ENCODE measurements at places on chromosomes 6 and 20. TPM values are rescaled to one million over a fixed set of nuclear protein-coding genes. Genes with fewer than 3 reads are reported as not detected.

The OR2B6 gene
- total RNA-seq = 0.35 TPM

The E2F1 gene
- total RNA-seq = 64.5 TPM

The EMILIN3 gene
- not detected for total RNA-seq

The PXT1 gene
- 0.25 TPM for total RNA-seq

The DEFB132 gene
- total RNA-seq = not detected

The ZNF391 gene
- 3.9 TPM for total RNA-seq

The PDE10A gene
- not detected for total RNA-seq

The PGBD1 gene
- total RNA-seq = 4.7 TPM

The MEP1A gene
- total RNA-seq = not detected

DNA sequence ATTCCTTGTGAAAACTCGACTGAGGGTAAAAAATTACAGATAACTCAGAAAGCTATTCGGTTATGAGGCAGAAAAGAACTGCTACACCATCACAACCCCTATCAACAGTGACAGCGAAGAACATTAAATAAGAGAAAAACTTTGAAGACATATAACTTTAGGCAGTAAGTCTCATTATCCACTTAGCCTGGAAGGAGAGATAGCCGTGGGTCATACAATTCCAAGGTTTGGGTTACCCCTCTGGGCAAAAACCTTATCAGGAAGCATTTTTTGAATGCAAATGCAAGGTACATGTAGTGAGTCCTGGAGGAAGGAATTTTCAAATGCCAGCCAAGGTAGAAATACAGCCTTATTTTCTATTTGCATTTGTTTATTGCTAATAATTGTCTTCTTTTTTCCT, 129.8 kb downstream of the FLRT3 start:
- H3K4me1 ChIP-seq = no peaks in the 10 kb centered on the region
- no peak overlapping the region for H3K27ac ChIP-seq
- H3K4me3 ChIP-seq = no peak overlapping the region
- no peaks in the 10 kb centered on the region for H3K36me3 ChIP-seq
- no peaks in the 10 kb centered on the region for H3K27me3 ChIP-seq
- no peak for DNase-seq

DNA sequence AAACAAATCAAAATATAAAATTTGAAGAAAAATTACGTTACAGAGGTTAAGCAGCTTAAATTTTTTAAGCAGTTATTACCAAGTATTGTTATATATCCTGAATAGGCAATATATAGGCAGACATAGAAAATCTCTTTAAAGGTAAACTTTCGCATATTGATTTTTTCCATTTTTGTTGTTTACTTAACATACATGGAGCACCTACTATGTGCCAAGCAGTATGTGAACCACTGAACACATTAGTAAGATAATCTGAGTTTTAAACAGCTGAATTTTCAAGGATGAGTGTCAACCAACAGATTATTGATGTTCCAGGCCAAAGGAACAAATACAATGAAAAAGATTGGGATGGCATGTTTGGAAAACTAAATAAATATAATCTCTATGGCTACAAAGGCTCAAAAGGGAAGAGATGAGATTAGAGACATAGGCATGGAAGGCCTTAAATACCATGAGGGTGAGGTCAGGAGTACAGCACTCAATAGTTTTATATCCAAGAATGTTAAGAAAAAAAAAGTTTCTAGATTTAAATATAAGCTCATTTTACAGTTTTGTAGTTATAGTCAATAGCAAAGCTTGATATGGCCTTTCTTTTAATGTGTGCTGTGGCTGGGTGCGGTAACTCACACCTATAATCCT, 277.5 kb downstream of the PTPRK start:
- no peak overlapping the region for H3K27ac ChIP-seq
- no peaks in the 10 kb centered on the region for H3K36me3 ChIP-seq

GRCh38 chr20:31551163-31552081, 37.2 kb downstream of the HM13 start:
- no peaks in the 10 kb centered on the region for H3K27me3 ChIP-seq
- DNase-seq = no peak
- H3K36me3 ChIP-seq = peaks cover 7% of the 10 kb centered on the region

GRCh38 chr6:128259730-128260685, 260.4 kb downstream of the PTPRK start:
- H3K4me3 ChIP-seq = peak overlapping the region; percentile 23
- DNase-seq = no peak
- H3K27me3 ChIP-seq = no peaks in the 10 kb centered on the region
- peaks cover 29% of the 10 kb centered on the region for H3K4me1 ChIP-seq

GRCh38 chr6:110882274-110882619, 7.7 kb downstream of the AMD1 start:
- no peaks in the 10 kb centered on the region for H3K27me3 ChIP-seq
- peaks cover 2% of the 10 kb centered on the region for H3K36me3 ChIP-seq
- peak overlapping the region; percentile 95 for H3K27ac ChIP-seq
- H3K4me1 ChIP-seq = peaks cover 97% of the 10 kb centered on the region
- no peak for DNase-seq
- H3K4me3 ChIP-seq = peak overlapping the region; percentile 83

- no peaks in the 10 kb centered on the region for H3K27me3 ChIP-seq
- H3K4me3 ChIP-seq = no peak overlapping the region
- DNase-seq = no peak
- no peak overlapping the region for H3K27ac ChIP-seq
Observed at GRCh38 chr20:38108986-38109541, 56.0 kb downstream of the TGM2 start.

- no peak overlapping the region for H3K27ac ChIP-seq
- peaks cover 20% of the 10 kb centered on the region for H3K4me1 ChIP-seq
- peaks cover 1% of the 10 kb centered on the region for H3K36me3 ChIP-seq
- H3K4me3 ChIP-seq = no peak overlapping the region
- no peaks in the 10 kb centered on the region for H3K27me3 ChIP-seq
- no peak for DNase-seq
Observed at GRCh38 chr6:47521961-47522360, 44.4 kb downstream of the CD2AP start.

GRCh38 chr20:58219342-58219700, 9.1 kb downstream of the ANKRD60 start:
- peaks cover 75% of the 10 kb centered on the region for H3K27me3 ChIP-seq
- DNase-seq = no peak
- H3K4me1 ChIP-seq = peaks cover 17% of the 10 kb centered on the region
- H3K4me3 ChIP-seq = no peak overlapping the region
- peaks cover 7% of the 10 kb centered on the region for H3K36me3 ChIP-seq

GRCh38 chr6:105459049-105459448, 56.2 kb upstream of the PREP start:
- peak overlapping the region; percentile 87 for H3K27ac ChIP-seq
- DNase-seq = peak; percentile 28

DNA sequence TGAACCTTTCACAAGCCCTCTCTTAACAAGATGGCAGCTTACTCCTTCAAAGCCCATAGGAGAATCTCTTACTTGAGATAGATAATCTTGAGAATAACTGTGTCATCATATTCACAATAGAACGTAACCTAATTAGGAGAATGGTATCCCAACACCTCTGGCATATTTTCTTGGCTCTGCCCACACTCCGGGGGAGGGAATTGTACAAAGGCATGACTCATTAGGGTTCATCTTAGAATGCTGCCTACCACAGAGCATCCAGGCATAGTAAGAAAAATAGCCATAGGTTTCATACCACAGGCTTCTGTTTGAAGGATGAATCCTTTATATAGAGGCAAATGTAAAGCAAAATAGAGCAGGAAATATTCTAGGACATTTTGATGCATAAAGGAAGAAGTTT, 1100.6 kb upstream of the CITED2 start:
- no peak overlapping the region for H3K4me3 ChIP-seq
- no peaks in the 10 kb centered on the region for H3K27me3 ChIP-seq
- no peaks in the 10 kb centered on the region for H3K36me3 ChIP-seq
- no peak overlapping the region for H3K27ac ChIP-seq
- no peaks in the 10 kb centered on the region for H3K4me1 ChIP-seq
- DNase-seq = no peak

DNA sequence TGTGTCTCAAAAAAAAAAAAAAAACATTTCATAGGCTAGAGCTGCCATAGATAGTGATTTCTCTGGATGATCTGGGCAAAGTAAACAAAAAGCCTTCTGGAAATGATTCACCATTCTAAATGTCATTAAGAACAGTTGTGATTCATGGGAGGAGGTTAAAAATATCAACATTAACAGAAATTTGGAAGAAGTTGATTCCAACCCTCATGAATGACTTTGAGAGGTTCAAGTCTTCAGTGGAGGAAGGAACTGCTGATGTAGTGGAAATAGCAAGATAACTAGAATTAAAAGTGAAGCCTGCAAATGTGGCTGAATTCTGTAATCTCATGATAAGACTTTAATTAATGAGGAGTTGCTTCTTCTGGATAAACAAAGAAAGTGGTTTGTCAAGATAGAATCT, 26.8 kb upstream of the MMP24 start:
- no peak overlapping the region for H3K27ac ChIP-seq
- H3K4me1 ChIP-seq = no peaks in the 10 kb centered on the region
- H3K4me3 ChIP-seq = no peak overlapping the region
- no peaks in the 10 kb centered on the region for H3K27me3 ChIP-seq

- peaks cover 46% of the 10 kb centered on the region for H3K4me1 ChIP-seq
- peak overlapping the region; percentile 98 for H3K4me3 ChIP-seq
- H3K27me3 ChIP-seq = no peaks in the 10 kb centered on the region
Observed at GRCh38 chr6:36444470-36444869, 1.7 kb downstream of the KCTD20 start.

DNA sequence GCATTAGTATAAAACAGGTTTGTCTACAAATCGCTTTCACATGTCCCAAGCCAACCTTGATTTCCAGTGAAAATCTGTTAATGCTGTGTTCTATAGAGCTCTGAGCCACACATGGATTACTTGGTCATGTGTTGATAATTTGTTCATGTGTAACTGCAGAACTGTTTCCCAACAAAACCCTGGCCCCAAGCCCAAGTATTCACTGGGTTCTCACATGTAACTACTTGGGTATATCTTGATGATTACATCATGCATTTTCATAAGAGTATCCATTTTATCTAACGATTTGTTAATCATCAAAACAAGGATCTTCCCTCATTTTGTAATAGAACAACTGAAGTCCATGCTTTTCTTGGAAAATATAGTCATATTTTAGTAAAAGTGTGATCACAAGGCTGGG, 657.6 kb downstream of the PRKN start:
- H3K27me3 ChIP-seq = no peaks in the 10 kb centered on the region
- no peaks in the 10 kb centered on the region for H3K4me1 ChIP-seq
- DNase-seq = no peak
- H3K27ac ChIP-seq = no peak overlapping the region
- H3K4me3 ChIP-seq = no peak overlapping the region

DNA sequence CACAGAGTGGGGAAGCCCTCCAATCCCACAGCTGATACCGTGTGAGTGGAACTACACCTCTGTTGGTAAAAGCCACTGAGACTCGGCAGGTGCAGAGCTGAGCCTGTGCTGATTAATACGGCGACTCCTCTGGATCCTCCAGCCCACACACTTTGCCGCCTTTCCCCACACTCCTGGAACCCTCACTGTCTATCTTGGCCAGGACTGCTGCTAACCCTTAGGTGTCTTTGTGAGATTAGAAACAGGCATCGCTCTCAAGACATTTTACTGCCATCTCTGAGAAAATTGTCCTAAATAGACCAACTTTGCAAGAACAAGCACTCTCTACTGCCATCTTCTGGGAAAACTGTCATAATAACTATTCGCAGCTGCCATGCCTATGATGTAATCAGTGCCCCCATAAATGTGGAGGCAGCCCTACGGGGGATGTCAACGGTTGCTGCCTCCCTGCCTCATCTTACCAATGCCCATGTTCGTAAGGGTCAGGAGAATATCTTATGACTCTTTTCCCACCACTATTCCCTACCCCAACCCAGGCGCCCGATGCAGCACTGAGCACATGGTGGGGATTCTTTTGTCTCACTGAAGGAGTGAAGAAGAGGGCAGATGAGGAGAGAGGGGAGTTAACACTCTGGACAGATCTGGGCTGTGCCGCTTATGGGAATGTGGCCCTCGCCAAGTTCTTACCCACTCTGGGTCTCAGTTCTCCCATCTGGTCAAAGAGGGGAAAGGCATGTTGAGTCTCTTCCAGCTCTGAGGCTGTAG, 26.1 kb upstream of the KCNB1 start:
- no peaks in the 10 kb centered on the region for H3K36me3 ChIP-seq
- peaks cover 6% of the 10 kb centered on the region for H3K4me1 ChIP-seq
- H3K27ac ChIP-seq = no peak overlapping the region
- no peak for DNase-seq
- H3K27me3 ChIP-seq = peaks cover 37% of the 10 kb centered on the region

- H3K4me3 ChIP-seq = no peak overlapping the region
- H3K27me3 ChIP-seq = no peaks in the 10 kb centered on the region
- no peaks in the 10 kb centered on the region for H3K4me1 ChIP-seq
Observed at GRCh38 chr6:31214516-31214915, 44.0 kb upstream of the POU5F1 start.

- no peaks in the 10 kb centered on the region for H3K36me3 ChIP-seq
- no peak for DNase-seq
- H3K27ac ChIP-seq = no peak overlapping the region
- peaks cover 34% of the 10 kb centered on the region for H3K4me1 ChIP-seq
- H3K4me3 ChIP-seq = no peak overlapping the region
Observed at GRCh38 chr20:25193843-25194242, 1.7 kb upstream of the ENTPD6 start.
